ENCODE measurements at places on chromosomes 1 and 21. TPM values are rescaled to one million over a fixed set of nuclear protein-coding genes. Genes with fewer than 3 reads are reported as not detected.

The TESK2 gene
- total RNA-seq: 6.2 TPM

The ARHGAP29 gene
- total RNA-seq: 70.8 TPM

The FCAMR gene
- not detected for total RNA-seq

The NFYC gene
- 69.7 TPM for total RNA-seq

The TRPM2 gene
- total RNA-seq: 4.3 TPM

The NTRK1 gene
- total RNA-seq: 4.9 TPM

- H3K27me3 ChIP-seq: no peaks in the 10 kb centered on the region
- H3K4me1 ChIP-seq: peaks cover 3% of the 10 kb centered on the region
- DNase-seq: no peak
- no peaks in the 10 kb centered on the region for H3K36me3 ChIP-seq
Measured at GRCh38 chr1:118118469-118118868, 66.6 kb downstream of the SPAG17 start.

DNA sequence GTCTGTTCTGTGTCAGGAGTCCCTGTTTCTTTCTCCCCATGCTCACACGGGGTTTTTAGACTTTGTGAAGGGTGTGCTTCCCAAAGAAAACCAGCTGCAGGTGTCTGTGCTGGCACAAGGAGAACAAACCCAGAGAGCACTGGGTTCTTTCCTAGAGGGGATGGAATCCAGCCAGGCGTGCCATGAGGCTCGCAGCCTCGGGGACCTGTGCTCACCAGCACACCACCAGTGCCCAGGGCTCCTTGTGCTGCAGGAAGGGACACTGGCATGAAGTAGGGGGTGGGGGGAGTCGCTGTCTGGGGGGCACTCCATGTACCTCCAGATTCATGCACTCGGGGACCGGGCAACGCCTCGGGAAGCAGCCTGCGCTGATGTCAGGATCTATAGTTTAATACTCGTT lies 57.9 kb downstream of the AGPAT3 start:
- no peak for DNase-seq
- no peak overlapping the region for H3K4me3 ChIP-seq
- no peaks in the 10 kb centered on the region for H3K36me3 ChIP-seq
- H3K27me3 ChIP-seq: no peaks in the 10 kb centered on the region
- H3K27ac ChIP-seq: no peak overlapping the region
- H3K4me1 ChIP-seq: peaks cover 8% of the 10 kb centered on the region

GRCh38 chr1:42947965-42948732 lies 10.5 kb downstream of the SLC2A1 start:
- no peak overlapping the region for H3K4me3 ChIP-seq
- peak overlapping the region; percentile 49 for H3K27ac ChIP-seq
- no peaks in the 10 kb centered on the region for H3K36me3 ChIP-seq
- H3K4me1 ChIP-seq: peaks cover 13% of the 10 kb centered on the region

DNA sequence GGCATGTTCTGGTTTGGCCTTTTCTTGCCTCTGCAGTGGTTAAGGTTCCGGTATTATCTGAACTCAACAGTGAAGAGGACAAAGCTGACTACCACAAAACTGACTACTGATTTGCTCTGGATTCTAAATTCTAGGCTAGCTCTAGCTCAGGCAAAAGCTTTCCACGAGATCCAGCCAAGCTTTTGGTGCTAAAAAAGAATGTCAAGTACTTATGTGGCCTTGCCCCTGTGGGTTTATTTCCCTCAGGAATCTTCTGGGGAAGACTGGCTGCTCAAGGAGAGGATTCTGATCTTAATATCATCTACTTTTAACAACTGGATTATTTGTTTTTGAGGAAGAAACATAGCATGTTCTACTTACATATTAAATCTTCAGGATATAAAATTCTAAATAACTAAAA lies 26.1 kb upstream of the MTMR11 start:
- H3K27me3 ChIP-seq: no peaks in the 10 kb centered on the region
- no peak for DNase-seq
- no peak overlapping the region for H3K4me3 ChIP-seq
- H3K4me1 ChIP-seq: no peaks in the 10 kb centered on the region
- peak overlapping the region; percentile 60 for H3K27ac ChIP-seq
- no peaks in the 10 kb centered on the region for H3K36me3 ChIP-seq

- DNase-seq: no peak
- no peaks in the 10 kb centered on the region for H3K36me3 ChIP-seq
- H3K27me3 ChIP-seq: no peaks in the 10 kb centered on the region
- peak overlapping the region; percentile 87 for H3K27ac ChIP-seq
- H3K4me1 ChIP-seq: peaks cover 17% of the 10 kb centered on the region
Measured at GRCh38 chr1:54409156-54410142, 3.3 kb upstream of the SSBP3 start.

DNA sequence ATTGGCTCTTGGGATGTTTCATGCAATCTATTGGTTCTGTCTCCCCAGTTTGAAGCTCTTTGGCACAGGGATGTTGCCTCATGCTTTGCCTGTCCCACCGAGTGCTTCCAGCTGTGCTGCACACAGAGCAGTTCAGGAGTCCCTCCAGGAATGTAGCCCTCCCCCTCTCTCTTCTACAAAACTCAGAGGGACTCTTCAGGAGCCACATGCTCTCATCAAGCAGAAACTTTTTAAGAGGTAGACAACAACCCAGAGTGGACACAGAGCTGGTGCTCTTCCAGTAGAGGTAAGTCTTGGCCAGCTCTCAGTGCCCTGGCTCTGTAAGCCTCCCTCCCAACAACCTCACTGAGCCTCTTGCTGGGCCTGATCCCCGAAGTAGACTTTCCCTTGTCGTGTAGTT lies 11.6 kb upstream of the ZNF697 start:
- H3K36me3 ChIP-seq: no peaks in the 10 kb centered on the region
- no peak for DNase-seq
- no peaks in the 10 kb centered on the region for H3K27me3 ChIP-seq

GRCh38 chr1:241557551-241558193 lies 25.5 kb downstream of the KMO start:
- H3K36me3 ChIP-seq: no peaks in the 10 kb centered on the region
- DNase-seq: no peak
- H3K4me3 ChIP-seq: no peak overlapping the region
- H3K4me1 ChIP-seq: no peaks in the 10 kb centered on the region

DNA sequence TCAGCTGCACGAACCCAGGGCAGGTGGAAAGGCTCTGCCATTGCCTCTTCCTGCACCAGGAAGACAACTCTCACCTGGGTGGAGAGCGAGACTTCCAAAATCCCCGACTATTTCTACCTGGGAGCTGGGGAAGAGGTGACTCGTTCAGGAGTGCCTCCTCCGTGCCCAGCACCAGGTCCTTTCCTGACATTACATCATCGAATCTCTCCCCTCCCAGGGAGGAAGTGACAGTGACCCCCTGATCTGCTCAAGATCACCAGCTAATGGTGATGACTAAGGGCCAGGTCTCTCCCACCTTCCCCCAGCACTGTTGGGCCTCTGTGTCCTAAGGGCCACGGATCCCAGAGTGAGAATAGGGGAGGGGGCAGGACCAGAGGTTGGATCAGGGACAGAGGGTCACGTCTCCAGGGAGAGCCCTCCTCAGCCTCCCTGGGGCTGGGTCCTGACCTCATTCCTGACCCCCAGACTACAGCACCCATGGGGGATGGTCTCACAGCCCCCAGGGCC lies 6.8 kb downstream of the MEGF6 start:
- no peaks in the 10 kb centered on the region for H3K36me3 ChIP-seq
- H3K4me3 ChIP-seq: no peak overlapping the region
- DNase-seq: no peak
- no peaks in the 10 kb centered on the region for H3K4me1 ChIP-seq
- H3K27ac ChIP-seq: no peak overlapping the region
- H3K27me3 ChIP-seq: peaks cover 25% of the 10 kb centered on the region

DNA sequence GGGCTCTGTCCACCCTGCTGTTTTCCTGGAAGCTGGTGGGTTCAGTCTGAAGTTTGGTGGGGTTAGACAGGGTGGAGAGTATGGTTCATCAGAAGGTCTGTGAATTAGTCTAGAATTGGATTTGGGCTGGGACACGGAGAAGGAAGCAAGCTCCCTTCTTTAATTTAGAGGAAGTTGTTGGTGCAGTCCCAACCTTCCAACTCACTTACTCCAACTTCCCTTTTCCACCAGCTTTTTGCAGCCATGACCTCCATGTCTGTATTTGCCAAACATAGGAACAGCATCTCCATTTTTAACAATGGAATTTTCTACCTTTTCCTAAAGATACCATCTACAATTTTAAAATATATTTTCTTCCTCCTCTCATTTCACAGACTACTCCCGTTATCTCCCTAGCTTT lies 28.5 kb upstream of the PRELP start:
- H3K4me1 ChIP-seq: no peaks in the 10 kb centered on the region
- no peak overlapping the region for H3K4me3 ChIP-seq
- no peak overlapping the region for H3K27ac ChIP-seq

GRCh38 chr21:37811711-37812110 lies 104.5 kb downstream of the KCNJ6 start:
- no peak overlapping the region for H3K27ac ChIP-seq
- no peaks in the 10 kb centered on the region for H3K4me1 ChIP-seq
- H3K27me3 ChIP-seq: no peaks in the 10 kb centered on the region
- no peak overlapping the region for H3K4me3 ChIP-seq

GRCh38 chr1:6269296-6269695 lies 8.4 kb upstream of the GPR153 start:
- no peaks in the 10 kb centered on the region for H3K4me1 ChIP-seq
- no peaks in the 10 kb centered on the region for H3K36me3 ChIP-seq
- no peaks in the 10 kb centered on the region for H3K27me3 ChIP-seq
- no peak overlapping the region for H3K27ac ChIP-seq
- H3K4me3 ChIP-seq: no peak overlapping the region

GRCh38 chr21:36535618-36536241 lies 55.8 kb upstream of the CLDN14 start:
- no peak for DNase-seq
- H3K27me3 ChIP-seq: peaks cover 5% of the 10 kb centered on the region
- H3K27ac ChIP-seq: no peak overlapping the region
- H3K4me3 ChIP-seq: no peak overlapping the region

- no peak overlapping the region for H3K4me3 ChIP-seq
- DNase-seq: no peak
- H3K4me1 ChIP-seq: no peaks in the 10 kb centered on the region
- no peaks in the 10 kb centered on the region for H3K27me3 ChIP-seq
- no peaks in the 10 kb centered on the region for H3K36me3 ChIP-seq
- H3K27ac ChIP-seq: no peak overlapping the region
Measured at GRCh38 chr1:211935448-211935970, 99.8 kb downstream of the INTS7 start.

DNA sequence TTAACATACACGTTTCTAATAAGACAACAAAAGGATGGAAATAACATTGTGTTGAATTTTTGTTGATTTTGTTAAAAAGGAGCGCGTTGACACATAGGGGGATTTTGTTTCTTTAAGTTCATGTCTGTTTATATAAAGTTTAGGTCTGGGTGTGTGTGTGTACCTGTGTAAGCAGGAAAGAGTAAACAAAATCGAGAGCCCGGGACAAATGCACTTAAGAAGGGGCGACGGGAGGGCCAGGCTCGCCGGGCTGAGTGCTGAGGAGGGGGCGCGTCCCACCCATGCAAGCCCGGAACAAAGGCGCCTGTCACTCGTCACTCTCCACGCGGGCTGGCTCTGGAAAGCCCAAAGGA lies 28.8 kb upstream of the TRIM17 start:
- no peaks in the 10 kb centered on the region for H3K27me3 ChIP-seq
- H3K36me3 ChIP-seq: no peaks in the 10 kb centered on the region
- H3K27ac ChIP-seq: no peak overlapping the region
- DNase-seq: no peak
- no peaks in the 10 kb centered on the region for H3K4me1 ChIP-seq
- H3K4me3 ChIP-seq: peak overlapping the region; percentile 29

- H3K4me3 ChIP-seq: no peak overlapping the region
- H3K36me3 ChIP-seq: no peaks in the 10 kb centered on the region
- no peak overlapping the region for H3K27ac ChIP-seq
- no peak for DNase-seq
Measured at GRCh38 chr1:201353186-201353940, 24.1 kb downstream of the TNNT2 start.

GRCh38 chr1:206713910-206714312 lies 29.2 kb downstream of the MAPKAPK2 start:
- H3K4me3 ChIP-seq: no peak overlapping the region
- peaks cover 4% of the 10 kb centered on the region for H3K4me1 ChIP-seq
- no peak for DNase-seq
- H3K36me3 ChIP-seq: no peaks in the 10 kb centered on the region
- no peaks in the 10 kb centered on the region for H3K27me3 ChIP-seq

DNA sequence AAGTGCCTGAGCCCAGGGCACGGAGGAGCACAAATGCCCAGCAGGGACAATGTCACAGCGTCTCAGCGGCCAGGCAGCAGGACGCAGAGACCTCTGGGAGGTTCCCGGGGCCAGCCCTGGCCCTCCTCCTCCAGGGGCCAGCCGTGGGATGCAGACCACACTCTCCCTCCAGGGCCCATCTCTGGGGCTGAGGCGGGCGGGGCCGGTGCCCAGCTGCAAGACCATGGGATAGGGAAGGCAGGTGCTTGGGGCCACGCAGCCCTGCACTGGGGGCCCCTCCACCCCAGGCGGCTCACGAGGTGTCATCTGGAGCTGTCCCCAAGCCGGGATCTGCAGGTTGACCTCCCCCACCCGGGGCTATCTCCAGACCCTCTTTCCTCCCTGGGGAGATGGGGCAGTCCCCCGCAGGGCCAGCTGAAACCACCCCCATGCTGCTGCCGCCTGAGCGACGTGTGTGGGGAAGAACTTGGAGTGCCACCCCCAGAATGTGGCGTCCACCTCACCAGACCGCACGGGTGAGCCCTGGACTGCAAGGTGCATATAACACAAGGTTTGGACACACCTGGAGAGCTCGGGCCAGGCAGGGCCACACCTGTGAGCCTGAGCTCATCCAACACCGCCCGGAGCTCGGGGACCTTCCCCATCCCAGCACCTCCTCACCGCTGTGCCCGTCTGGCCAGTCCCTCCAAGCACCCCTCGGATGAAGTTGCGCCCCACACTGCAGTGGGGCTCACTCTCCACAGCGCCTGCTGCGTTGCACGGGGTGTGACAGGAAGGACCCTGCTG lies 4.1 kb upstream of the TTLL10 start:
- no peak for DNase-seq
- H3K4me1 ChIP-seq: peaks cover 11% of the 10 kb centered on the region
- no peak overlapping the region for H3K4me3 ChIP-seq

GRCh38 chr1:199546323-199546722 lies 481.2 kb upstream of the NR5A2 start:
- H3K4me1 ChIP-seq: no peaks in the 10 kb centered on the region
- H3K27ac ChIP-seq: no peak overlapping the region
- H3K27me3 ChIP-seq: no peaks in the 10 kb centered on the region
- H3K4me3 ChIP-seq: no peak overlapping the region
- no peak for DNase-seq
- H3K36me3 ChIP-seq: no peaks in the 10 kb centered on the region

DNA sequence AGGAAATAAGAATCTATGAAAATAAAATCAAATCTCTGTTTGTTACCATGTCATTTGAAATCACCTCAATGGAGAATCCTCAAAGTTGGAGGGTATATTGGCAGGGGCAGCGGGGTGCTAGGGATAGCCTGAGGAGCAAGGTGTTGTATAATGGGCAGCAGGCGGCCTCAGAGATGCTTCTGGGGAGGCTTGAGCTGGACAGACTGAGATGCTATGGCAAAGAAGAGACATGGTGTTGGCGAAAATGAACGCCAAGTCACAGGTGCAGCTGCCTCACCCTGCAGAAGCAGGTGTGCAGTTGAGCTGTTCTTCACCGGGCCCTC lies 3.1 kb upstream of the SLC1A7 start:
- peak overlapping the region; percentile 56 for H3K27ac ChIP-seq
- no peaks in the 10 kb centered on the region for H3K27me3 ChIP-seq
- DNase-seq: no peak
- H3K4me3 ChIP-seq: no peak overlapping the region
- no peaks in the 10 kb centered on the region for H3K4me1 ChIP-seq

Data from breast epithelium (tissue), 4 donors.